Thyroid gland (tissue), 4 donors: ENCODE measurements at places on chromosomes 2 and 18. TPM values are rescaled to one million over a fixed set of nuclear protein-coding genes. Genes with fewer than 3 reads are reported as not detected.

DNA sequence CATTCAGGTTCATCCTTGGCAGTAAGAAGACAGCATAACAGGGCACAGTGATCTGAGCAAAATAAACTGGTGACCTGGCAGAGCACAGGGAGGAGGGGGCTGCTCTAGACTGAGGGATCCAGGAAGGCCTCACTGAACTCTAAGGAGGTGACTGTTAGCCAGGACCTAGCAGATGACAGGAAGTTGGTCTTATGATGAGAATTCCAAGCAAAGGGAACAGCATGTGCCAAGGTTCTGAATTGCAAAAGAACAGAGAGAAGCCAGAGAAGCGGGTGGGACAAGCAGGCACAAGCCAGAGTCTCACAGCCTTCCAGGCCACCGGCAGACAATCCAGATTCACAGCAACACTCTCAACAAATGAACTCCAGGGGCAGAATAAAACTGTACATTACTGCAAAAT lies 152.7 kb upstream of the PTPRM start:
- no peak for DNase-seq

GRCh38 chr2:190657474-190658255 lies 8.8 kb downstream of the NAB1 start:
- DNase-seq = no peak

DNA sequence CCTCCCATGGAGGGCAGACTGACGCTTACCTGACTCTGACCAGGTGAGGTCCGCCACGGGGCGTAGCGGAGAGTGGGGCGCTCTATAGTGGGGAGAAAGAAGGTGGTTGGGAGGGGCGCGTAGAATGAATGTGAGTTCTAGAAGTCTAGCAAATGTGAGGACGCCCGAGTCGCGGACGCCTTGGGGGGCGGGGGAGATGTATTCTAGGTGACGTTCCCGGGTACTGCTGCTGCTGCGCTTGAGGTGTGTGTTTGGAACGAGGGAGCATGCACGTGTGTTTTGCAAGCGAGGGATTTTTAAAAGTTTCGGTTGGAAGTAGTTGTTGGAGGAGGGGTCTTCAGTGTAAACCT lies 758 bp downstream of the RIF1 start:
- DNase-seq = peak; percentile 44

GRCh38 chr2:172698041-172698863 lies 37.4 kb upstream of the RAPGEF4 start:
- no peak for DNase-seq

- DNase-seq = peak; percentile 23
Measured at GRCh38 chr2:232419245-232420072, 12.8 kb downstream of the ALPG start.

ZSCAN30 gene
- 49.6 TPM for total RNA-seq
